GM13977 (cell line): ENCODE measurements at places on chromosomes 7 and 10.
A peak's percentile ranks its signal among the peaks of the same experiment; 100 is the strongest.

DNA sequence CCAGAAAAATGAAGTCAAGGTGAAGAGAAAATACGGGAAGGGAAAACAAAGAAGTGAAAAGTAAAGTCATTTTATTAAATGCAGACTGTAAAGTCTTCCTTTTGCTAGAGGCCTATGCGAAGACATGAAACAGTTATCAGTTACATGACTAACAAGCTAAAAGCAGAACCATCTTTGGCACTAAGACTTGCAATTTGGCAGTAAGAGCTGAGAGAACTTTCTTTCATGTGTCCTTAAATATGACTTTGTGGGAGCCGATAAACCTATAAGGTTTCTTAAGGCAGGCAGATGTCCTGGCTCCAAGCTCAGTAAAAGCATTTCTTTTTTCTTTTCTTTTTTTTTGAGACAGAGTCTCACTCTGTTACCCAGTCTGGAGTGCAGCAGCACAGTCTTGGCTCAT is 10.4 kb downstream of the ANLN start:
- DNase-seq = no peak

DNA sequence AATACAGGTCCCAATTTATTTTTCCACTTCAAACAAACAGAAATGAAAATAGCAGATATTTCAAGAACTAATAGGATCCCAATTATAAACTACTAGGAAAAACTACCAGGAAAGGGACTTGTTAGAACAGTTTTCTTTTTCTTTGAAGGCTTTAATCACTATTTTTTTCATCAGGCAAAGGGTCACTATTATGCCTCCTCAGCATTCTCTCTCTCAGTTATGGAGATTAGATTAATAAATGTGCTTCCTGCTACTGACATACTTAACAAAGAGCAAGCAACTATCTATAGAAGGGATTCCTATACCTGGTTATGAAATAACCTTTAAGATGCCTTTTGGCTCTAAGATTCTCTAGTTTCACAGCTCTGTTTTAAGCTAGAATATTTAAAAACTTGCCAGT is 71.0 kb upstream of the OGDHL start:
- DNase-seq = no peak

GRCh38 chr10:12348294-12348869 is 965 bp upstream of the CAMK1D start:
- DNase-seq = no peak

DNA sequence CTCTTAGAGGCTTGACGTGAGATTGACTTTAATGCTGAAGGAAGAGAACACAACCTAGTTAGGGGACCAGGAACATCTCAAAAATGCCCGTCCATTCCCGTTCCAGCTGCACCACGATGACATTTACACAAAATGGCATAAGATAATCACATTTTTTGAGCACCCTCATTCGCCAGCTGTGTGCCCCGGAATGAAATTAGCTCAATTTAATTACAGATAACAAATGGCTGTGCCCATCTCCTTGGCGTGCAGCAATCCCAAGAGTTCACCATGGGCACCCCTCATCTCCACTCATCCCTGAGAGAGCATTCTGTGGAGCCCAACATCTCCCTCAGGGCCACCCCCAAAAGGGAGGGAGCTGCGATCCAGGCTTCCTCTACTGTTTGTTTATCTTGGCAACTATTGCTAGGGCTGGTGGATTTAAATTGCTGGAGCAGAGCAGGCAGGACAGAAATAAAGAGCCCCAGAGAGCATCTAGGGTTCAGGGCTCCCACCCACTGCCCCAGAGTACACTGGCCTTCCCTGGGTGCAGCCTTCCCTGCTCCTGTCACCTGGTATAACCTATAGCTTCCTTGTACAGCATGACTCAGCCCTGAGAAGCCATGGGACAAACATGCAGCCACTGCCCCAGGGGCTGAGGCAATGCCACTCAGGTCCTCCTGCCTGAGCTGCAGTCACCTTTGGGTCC is 263.5 kb downstream of the ZEB1 start:
- DNase-seq = no peak

GRCh38 chr10:62501547-62501946 is 127.4 kb downstream of the ZNF365 start:
- DNase-seq = no peak

GRCh38 chr10:113305871-113306270 is 247.0 kb upstream of the HABP2 start:
- no peak for DNase-seq

DNA sequence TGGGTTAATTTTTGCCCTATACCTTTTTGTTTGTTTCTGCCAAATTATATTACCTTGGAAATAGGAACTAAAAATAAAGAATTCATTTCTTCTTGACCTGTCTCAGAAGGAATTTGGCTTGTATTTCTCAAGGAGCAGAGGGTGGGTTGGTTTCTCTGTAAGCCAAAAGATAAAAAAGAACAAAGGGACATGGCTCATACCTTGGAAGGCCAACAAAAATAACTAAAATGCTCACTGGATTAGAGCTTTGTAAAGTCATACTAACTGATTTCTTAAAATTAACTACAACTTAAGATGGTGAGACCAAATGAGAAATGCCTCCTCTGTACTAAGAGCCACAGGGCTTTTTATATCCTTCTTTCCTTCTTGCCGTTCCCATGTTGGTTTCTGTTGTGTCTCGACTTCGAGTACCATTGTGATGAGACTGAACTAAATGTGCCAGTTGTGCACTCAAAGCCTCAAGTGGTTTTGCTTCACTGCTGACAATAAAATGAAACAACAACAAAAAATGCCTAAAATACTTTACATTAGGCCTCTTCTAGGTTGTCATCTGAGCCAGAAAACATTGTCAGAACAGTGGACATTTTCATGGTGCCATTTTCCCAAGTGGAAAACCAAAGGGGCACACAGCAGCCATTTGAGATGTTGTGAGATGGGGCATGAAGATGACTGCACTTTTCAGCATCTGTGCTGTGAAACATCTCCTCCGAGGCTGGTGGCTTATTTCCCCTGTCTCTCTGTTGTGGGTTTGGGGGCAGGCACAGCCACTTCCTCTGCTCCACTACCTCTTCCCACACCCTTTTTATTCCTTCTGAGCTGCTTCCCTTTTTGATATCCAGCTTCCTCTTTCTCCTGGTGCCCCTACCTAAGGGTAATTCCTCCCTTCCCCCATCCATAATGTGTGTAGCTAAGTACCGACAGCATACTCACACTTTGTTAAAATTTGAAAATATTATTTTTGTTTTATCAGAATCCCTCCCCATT is 51.8 kb upstream of the AGR3 start:
- DNase-seq = no peak

GRCh38 chr7:121945480-121946236 is 72.7 kb downstream of the PTPRZ1 start:
- no peak for DNase-seq

DNA sequence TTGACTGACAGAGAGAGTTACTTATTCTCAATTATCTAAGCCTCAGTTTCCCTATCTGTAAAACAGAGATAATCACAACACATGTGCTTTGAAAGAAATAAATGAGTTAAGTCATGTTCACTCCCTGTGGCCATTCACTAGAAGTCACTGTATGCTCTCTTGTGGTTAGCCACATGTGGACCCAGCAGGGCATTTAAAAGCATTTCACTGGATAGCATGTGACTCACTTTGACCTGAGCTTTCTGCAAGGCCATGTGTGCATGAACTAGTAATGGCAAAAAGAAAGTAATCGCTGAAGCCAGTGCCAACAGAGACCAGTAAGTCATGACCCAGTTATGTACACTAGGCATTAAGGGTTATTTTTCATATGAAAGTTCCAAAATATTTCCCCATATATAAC is 557.0 kb upstream of the IGFBP3 start:
- no peak for DNase-seq

GRCh38 chr10:77410523-77410922 is 227.1 kb downstream of the KCNMA1 start:
- no peak for DNase-seq

DNA sequence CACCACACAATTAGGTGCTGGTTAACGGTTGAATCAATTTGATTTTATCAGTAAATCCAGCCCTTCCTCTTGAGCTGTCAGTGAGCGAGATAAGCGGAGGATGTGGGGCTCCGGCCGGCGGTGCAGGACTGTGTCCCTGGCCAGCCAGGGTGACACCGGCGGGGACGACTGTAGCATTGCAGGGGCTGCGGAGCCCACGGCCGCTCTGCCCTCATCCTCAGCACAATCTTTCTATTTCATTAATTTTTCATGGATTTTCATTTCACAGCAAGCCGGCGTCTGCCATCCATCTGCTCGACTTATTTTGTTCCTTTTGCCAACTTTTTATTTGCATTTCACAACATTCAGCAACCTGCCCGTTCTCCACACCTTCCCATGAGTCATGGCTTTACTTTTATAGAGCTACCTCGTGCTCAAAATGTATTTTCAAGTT is 4.7 kb downstream of the ADARB2 start:
- DNase-seq = no peak

DNA sequence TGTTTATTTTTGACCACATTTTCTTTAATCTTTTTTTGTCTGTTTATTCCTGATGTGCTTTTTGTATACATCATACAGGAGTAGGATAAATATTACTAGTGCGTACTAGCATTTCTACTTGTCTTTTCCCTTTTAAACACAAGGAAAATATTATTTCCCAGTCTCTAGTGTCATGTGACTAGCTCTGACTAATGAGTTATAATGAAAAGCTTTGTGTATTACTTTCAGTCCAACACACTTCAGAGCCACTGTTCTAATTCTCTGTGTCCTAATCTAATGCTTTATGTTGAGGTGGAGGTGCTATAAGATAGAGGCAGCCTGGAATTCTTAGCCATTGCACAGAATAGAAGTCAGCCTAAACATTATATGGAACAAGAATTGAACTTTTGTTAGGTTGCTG is 65.0 kb upstream of the RAB18 start:
- DNase-seq = no peak

- no peak for DNase-seq
Observed at GRCh38 chr7:112101201-112101846, 104.9 kb downstream of the DOCK4 start.

GRCh38 chr7:158559356-158559755 is 28.3 kb downstream of the PTPRN2 start:
- no peak for DNase-seq

- DNase-seq = no peak
Observed at GRCh38 chr10:9792181-9792580, 1225.5 kb upstream of the CELF2 start.

DNA sequence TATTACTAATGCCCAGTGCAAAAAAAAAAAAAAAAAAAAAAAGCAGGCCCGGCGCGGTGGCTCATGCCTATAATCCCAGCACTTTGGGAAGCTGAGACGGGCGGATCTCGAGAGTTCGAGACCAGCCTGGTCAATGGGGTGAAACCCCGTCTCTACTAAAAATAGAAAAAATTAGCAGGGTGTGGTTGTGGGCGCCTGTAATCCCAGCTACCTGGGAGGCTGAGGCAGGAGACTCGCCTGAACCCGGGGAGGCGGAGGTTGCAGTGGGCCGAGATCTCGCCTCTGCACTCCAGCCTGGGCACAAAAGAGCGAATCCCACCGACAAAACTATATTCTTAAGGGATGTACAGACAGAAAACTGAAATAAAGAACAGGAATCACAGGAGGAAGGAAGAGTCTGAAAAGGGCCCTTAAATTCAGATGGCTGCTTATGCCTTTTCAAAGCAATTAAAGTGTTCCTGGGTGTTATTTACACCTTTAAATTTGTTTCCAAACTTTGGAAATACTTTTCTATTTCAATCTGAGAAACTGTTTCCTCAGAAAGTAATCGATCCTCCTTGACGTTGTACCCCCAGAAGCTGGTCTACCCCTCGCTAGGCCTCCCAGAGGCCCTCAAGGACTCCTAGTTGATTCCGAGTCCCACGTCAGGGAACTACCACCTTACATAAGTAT is 2.0 kb upstream of the KMT2E start:
- DNase-seq = no peak

GRCh38 chr10:129078346-129078745 is 388.7 kb upstream of the MGMT start:
- DNase-seq = no peak

- DNase-seq = no peak
Observed at GRCh38 chr7:57181281-57181680, 49.0 kb upstream of the ZNF479 start.

DNA sequence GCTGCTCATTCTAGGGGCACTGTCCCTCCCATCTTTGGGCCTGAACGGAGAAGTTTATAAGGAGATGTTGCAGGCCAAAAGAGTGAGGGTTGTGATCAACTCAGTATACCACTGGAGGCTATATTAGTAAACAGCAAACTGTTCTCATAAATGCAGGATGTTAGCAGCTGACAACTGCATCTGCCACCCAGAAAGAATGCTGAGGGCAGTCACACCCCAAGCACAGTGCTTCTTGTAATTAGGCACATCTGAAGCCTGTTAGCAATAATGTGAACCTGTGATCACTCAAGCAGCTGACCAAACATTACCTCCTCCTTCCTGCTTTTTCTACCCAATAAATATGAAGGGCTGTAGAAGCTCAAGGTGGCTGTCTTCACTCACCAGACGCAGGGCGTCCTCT is 38.4 kb upstream of the ZNF138 start:
- no peak for DNase-seq

- no peak for DNase-seq
Observed at GRCh38 chr10:71957546-71958275, 6.5 kb upstream of the CHST3 start.

DNA sequence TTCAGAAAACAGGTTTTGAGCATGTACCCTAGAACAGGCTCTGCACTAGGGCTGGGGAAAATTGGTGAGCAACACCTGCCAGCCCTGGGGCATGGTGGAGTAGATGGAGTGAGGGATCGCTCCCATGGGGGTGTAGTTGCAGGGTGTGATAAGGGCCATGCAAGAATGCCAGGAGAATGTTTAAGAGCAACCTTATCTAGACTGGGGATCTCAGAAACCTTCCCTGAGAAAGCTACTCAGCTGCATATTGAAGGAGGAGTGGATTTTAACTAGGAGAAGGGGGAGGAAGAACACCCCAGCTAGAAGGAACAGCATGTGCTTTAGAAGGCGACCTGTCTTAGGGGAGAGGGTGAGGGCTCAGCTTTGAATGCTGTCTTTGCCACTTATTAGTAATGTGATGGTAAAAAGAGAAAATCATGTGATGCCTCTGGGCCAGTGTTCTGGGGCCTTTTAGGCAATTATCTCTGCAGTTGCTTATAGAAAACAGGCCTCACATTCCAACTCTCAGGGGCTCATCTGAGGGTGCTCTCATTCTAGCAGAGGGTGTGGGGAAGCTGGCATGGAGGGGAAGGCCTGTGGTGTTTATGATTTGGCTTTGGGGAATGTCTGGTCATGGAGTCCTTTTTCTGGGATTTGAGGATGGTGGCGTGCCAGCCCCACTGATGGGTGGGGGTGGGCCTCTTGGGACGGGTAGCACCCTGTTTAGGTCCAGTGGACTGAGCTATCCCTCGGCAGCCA is 225.4 kb downstream of the BMPER start:
- no peak for DNase-seq

GRCh38 chr10:50248598-50248997 is 2.7 kb downstream of the ASAH2 start:
- DNase-seq = no peak

GRCh38 chr7:72805526-72806494 is 22.2 kb downstream of the TYW1B start:
- no peak for DNase-seq

- peak; percentile 28 for DNase-seq
Observed at GRCh38 chr7:81924494-81924893, 154.6 kb upstream of the HGF start.

GRCh38 chr10:28058746-28059145 is 59.9 kb upstream of the ODAD2 start:
- no peak for DNase-seq
